ENCODE measurements at places on chromosomes 4 and X.
A peak's percentile ranks its signal among the peaks of the same experiment; 100 is the strongest.

- no peak for DNase-seq
Observed at GRCh38 chr4:48949086-48949485, 37.0 kb upstream of the CWH43 start.

- DNase-seq = no peak
Observed at GRCh38 chrX:118644378-118644777, 83.0 kb upstream of the IL13RA1 start.

- DNase-seq = no peak
Observed at GRCh38 chr4:88938138-88938537, 118.8 kb downstream of the FAM13A start.

GRCh38 chrX:84339507-84340364, 151.7 kb upstream of the RPS6KA6 start:
- DNase-seq = no peak

GRCh38 chr4:85773372-85773771, 298.4 kb downstream of the ARHGAP24 start:
- DNase-seq = no peak

DNA sequence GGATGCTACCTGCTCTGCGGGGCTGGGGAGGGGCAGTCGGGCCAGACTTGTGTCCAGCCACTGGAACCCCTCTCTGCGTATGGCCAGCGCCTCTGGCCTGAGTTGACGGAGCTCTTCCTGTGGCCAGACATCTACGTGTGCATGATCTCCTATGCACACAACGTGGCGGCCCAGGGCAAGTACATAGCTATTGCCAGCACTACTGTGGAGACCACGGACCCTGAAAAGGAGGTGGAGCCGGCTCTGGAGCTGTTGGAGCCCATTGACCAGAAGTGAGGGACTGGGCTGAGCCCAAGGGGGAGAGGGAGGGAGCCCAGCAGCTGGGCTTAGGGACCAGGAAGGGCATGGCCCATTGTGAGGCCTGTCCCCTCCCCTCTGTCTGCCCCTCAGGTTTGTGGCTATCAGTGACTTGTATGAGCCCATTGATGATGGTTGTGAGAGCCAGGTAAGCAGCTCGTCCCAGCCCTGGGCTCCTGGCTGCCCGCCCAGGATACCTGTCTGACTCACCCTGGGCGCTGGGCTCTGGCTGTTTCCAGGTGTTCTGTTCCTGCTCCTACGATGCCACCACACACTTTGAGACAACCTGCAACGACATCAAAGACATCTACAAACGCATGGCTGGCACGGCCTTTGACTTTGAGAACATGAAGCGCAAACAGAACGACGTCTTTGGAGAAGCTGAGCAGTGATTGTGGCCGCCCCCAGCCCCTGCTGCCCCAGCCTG, 1.8 kb upstream of the FAM50A start:
- DNase-seq = no peak

DNA sequence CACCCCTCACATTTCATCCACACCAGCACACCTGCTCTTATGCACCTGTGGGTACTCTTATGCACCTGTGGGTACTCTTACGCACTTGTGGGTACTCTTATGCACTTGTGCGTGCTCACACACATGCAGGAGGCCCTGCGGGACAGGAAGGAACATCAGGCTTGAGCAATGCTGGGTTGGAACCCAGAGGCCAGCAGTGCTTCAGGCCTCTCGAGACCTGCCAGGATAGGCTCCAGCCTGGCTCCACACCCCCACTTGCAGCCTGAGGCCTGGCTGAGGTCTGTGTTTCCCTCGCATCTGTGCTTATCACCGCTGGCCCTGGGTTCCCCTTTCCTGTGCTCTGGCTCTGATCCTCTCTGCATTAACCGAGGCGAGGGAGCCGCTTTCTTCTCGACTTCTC, 34.7 kb downstream of the SORCS2 start:
- DNase-seq = no peak

GRCh38 chr4:7929118-7929951, 10.3 kb downstream of the AFAP1 start:
- peak; percentile 80 for DNase-seq

GRCh38 chr4:21002286-21002685, 302.0 kb downstream of the PACRGL start:
- no peak for DNase-seq

- no peak for DNase-seq
Observed at GRCh38 chr4:133694416-133694815, 507.2 kb downstream of the PABPC4L start.

GRCh38 chr4:46270986-46271596, 118.8 kb downstream of the GABRA2 start:
- DNase-seq = no peak

- no peak for DNase-seq
Observed at GRCh38 chr4:83779103-83780052, 243.5 kb downstream of the GPAT3 start.

DNA sequence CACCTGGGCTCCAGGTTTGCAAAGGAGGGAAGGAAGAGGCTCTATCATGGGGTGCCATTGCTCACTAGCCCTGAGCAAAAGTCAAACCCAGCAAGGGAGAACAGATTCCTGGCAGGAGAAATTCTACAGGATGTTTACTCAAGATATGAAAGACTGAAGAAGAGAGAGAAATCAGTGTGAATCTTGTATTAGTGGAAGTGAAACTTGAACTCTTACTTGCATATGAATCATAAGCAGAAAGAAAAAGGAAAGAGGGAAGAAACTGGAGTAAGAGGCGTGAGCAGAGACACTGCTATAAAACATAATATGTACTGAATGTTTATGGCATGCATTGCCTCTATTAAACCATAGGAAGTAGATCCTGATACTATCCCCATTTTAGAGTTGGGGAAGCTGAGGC, 60.9 kb downstream of the C4orf46 start:
- DNase-seq = no peak

- no peak for DNase-seq
Observed at GRCh38 chr4:169826634-169827187, 69.0 kb upstream of the HPF1 start.

- DNase-seq = no peak
Observed at GRCh38 chr4:155506745-155507144, 130.0 kb upstream of the MAP9 start.

DNA sequence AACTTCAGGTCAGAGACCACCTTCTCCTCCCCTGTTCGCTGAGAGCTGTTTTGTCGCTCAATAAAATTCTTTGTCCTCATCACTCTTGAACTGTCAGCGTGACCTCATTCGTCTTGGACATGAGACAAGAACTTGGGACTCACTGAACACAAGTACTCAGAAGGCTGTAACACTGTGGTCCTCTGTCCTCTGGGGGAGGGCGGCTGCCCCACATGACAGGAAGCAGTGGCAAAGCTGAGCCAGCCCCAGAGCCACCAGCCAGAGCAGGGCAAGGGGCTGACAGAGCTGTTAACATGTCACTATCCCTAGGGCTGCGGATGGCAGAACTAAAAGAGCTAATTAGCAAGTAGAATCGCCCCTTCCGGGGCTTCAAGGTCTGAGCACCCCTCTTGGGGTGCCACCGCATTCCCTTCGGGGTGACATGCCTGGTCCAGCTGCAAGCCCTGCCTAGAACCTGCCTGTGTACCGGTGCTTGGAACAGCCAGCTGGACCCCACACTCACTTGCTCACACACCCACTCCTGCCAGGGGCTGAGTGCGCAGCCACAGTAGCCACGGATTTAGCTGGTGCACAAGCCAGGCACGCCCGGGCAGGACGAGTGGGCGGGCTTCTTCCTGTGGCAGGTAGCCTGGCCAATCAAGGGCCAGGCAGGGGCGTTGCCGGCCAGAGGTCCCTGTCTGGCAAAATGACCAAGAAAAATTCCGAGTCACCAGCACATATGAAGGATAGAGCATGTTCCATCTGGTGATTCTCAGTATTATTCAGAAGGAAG, 648.6 kb upstream of the AGA start:
- DNase-seq = no peak

DNA sequence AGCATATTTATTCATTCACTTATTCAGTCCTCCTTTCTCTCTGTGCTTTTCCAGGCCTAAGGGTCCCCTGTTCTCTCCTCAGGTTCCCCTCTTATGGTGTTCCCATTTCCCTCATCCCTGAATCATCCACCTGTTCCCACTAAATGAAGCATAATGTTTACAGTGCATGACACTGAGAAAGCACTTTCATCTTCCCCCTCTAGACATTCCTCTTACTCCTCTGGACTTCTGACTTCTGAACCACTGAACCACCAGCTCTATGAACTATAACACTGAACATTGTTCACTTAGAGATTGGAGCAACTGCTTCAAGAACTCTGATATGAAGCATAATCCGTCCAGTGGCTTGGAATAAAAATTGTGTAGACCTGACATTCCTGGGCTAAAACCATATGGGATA, 59.5 kb downstream of the CD38 start:
- no peak for DNase-seq

- DNase-seq = no peak
Observed at GRCh38 chrX:153917869-153918268, 8.2 kb downstream of the ARHGAP4 start.

DNA sequence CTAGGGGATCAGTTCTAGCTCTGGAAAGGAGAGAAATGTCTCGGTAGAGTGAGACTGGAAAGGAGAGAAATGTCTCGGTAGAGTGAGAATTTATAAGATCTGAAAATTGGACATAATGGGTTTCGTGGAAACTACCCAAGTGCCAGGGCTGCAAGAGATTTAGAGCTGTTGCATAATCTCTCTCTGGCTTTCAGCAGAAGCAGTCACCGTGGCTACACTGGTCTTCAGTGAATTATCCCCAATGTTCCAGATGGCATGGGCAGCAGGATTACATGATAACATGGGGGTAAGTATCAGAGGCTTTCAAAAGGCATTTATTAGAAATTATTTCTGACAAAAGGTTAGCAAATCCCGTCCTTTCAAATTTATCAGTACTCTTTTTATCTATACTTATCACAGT, 435.5 kb downstream of the NKX6-1 start:
- no peak for DNase-seq

DNA sequence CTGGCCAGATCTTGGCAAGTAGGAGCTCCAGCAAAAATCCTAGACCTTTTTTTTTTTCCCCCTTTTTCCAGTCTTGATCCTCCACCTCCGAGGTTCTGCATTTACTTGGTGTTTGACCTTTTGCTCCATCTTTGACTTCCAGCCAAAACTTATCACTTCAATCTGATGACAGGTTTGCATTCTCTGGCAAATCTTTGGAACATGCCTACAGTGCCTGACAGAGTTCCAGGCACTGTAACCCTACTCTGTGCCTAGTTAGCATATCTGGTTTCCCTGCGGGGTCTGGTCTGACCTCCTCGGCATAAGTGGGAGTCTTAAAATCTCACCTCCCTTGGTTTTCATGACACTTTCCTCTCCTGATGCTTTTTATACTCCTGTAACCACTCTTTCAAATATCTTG, 39.4 kb upstream of the NR3C2 start:
- DNase-seq = no peak

GRCh38 chr4:170025523-170026252, 507 bp downstream of the MFAP3L start:
- peak; percentile 21 for DNase-seq

GRCh38 chrX:106933538-106933961, 13.3 kb downstream of the CLDN2 start:
- DNase-seq = peak; percentile 25

DNA sequence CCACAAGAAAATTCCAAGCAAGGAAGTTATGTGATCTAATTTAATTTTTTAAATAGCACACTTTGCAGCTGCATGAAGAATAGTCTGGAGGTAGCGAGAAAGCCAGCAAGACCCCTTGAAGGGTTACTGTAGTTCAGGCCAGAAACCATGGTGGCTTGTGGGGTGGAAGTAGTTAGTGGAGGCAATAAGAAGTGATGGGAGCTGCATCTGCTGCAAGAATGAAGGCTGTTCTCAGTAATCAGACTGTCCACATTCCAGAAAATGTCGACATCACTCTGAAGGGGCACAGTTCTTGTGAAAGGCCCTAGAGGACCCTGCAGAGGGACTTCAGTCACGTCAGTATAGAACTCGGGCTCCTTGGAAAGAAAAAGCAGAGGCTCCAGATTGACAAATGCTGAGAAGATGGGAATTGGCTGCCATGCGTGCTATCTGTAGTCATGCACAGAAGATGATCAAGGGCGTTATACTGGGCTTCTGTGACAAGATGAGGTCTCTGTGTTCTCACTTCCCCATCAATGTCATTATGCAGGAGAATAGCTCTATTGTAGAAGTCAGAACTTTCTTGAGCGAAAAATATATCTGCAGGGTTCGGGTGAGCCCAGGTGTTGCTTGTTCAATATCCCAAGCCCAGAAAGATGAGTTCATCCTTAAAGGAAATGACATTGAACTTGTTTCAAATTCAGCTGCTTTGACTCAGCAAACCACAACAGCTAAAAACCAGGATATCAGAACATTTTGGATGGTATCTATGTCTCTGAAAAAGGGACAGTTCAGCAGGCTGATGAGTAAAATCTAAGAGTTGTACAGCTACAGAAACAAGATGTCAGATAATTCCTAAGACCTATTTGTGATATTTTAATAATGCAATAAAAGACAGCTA, 254.2 kb downstream of the CBR4 start:
- no peak for DNase-seq

- no peak for DNase-seq
Observed at GRCh38 chr4:73375328-73375741, 28.8 kb upstream of the ALB start.

GRCh38 chr4:181291615-181292014, 951.6 kb upstream of the TENM3 start:
- DNase-seq = no peak

DNA sequence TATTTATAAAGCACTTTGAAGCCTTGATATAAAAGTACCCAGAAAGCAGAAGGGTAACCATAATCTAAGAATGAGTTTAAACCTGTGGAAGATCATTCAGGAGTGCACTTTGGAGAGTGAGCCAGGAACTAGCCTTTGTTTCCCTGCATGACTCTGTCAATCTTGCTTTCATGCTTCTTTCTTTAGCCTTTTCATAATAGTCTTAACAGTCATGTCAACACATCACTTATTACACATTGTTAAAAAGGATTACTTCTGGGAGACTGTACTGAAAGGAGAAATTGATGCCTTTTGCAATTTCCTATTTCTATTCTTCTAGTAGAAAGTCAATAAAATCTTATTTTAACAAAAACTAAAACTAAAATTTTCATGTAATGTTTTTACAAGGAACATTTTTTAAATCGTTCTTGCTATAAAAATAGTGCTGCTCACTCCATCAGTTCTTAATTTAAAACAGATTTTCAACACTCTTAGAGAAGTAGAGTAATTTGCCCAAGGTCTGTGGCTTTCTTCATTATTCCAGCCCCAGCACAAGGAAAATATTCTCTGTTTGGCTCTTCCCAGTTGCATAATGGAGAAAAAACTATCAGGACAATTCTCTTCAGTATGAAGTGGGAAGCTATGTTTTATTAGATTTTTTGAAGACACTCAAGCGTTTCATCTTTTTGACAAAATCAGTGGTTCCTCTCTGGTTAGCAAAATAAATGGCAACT, 35.4 kb upstream of the SPP1 start:
- DNase-seq = no peak

DNA sequence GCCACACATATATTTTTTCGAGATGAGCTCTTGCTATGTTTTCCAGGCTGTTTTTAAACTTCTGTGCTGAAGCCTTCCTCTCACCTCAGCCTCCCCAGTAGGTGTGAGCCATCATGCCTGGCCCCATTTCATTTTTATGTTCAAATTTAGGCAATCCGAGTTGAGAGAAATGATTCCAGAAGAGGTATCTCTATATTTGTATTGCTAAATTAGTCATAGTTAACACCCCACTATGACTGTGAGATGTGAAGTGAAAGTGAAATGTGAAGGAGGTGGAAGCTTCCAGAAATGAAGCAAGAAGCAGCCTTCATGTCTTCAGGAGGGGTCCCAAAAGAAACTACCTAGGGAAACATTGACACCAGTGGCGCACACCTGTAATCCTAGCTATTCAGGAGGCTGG, 17.7 kb downstream of the APELA start:
- DNase-seq = no peak

GRCh38 chr4:151673908-151674520, 86.8 kb downstream of the GATB start:
- DNase-seq = no peak

- no peak for DNase-seq
Observed at GRCh38 chr4:126182786-126183185, 868.0 kb downstream of the FAT4 start.

Measured in colonic mucosa (tissue), 4 donors.